ENCODE measurements at places on chromosomes 7 and 10.

DNA sequence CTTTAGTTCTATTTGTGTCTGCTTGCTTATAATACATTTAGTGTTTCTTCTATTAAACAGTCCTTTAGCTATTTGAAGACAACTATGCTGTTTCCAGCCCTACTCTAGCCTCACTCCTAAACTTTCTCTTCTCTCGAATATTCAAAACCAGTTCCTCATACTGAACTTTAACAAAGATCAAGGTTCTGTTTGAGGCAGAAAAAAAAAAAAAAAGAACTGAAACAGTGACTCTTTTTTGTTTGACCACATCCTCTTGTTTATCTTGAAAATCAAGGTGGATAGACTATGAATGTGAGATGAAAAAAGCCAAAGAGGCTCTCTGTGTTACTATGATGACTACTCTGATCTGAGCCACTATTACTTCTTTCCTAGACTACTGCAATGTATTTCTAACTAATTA, 154.3 kb downstream of the ZNF365 start:
- DNase-seq, result no peak

GRCh38 chr7:133770863-133771492, 356.2 kb upstream of the LRGUK start:
- no peak for DNase-seq

- no peak for DNase-seq
These were observed 153.3 kb upstream of the TCERG1L start for GRCh38 chr10:131464789-131465188.

DNA sequence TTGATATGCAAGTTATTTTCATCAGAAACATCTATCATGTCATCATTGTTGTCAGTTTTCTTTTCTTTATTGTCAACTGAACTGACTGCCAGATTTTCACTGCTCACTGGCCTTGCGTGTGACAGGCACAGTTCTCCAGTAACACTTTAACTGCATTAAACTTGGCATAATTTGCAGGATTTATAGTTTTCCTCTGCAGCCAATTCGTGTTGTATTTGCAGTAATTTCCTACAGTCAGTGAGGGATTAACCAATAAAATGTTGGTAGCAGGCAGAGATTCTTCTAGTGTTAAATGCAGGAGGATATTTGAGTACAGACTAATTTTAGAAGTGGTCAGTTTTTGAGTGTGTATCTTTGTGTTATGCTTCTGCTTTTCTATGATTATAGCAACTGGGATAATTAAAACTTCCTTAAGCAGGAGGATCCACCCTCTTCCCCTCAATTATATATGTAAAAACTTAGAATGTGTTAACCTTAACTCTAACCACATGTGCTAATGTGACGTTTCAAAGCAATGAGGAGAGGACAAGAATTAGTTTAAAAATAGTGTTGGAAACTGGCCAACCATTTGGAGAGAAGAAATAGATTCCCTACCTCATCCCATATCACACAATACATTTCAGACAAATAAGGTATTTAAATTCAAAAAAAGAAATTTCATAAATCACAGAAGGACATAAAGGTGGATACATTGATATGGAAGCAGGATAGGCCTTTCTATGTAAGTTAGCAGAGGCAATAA, 365.5 kb upstream of the BMPER start:
- DNase-seq, result no peak

- no peak for DNase-seq
These were observed 45.6 kb upstream of the TES start for GRCh38 chr7:116164552-116165306.

GRCh38 chr10:5894873-5895272, 4.8 kb downstream of the FBH1 start:
- no peak for DNase-seq
